ENCODE measurements at places on chromosomes 1 and 21.

DNA sequence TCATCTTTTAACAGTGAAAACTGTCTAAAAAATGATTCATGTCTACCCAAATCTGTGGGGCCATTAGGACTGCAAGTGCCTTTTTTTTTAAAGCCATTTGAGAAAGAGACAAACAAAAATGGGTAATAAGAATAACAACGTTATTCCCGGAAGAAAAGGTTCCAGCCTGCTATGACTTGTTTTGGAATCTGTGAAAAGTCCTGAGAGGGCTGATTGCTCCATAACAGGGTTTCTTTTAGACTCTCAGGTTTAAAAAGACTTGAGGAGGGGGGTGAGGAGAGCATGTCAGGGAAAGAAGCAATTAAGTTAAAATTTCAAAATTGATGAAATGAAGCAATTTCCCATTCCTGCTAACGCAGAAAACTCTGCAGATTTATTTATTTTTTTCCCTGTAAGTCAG lies 56.4 kb downstream of the CACHD1 start:
- no peak for DNase-seq

DNA sequence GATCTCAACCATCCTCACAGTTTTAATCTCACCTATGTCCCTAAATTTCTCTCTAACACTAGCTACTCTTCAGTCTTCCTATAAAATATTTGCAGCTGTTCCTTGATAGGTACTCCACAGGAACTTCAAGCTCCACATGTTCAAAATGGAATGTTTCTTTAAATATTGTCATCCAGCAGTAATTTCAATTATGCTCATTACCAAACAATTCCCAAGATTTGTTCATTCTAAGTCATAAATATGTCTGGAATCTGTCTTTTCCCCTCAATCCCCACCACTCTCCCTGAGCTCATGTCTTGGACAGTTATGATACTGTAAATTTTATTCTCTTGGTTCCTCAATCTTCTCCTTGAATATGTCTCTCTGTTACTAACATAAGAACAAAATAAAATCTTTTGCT lies 214.4 kb downstream of the NRIP1 start:
- DNase-seq = no peak

DNA sequence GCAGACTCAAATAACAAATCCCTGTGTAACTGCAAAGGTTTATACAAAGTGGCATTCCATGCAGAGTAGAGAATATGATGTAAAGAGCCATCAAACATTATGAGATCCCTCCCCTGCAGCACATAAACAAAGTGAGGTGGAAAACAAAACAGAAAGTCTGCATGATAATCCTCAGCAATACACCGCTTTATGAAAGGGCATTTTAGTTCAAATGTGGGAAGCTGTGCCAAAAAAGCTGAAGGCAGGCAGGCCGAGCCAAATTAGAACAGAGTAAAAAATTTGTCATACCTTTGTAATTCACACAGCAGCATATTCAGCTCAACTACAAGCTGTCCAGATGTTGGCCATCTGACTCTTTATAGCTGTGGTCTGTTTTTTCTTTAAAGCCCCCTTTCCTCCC lies 113.5 kb downstream of the LHX9 start:
- no peak for DNase-seq

DNA sequence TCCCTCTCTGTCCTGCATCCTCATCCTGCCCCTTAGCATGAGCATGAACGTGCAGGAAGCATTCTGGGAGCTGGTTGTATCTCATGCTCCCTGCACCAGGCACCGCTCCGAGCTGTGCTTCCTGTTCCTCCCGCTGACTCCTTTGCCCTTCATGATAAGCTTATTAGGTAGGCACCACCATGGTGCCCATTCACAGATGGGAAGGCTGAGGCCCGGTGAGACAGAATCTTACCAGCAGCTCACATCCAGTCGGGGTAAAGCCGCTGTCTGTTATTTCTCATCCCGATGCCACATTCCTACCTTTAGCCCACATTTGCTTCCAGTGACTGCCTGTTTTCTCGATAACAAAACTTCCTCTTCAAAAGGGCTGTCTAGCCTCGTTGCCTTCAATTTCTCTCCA lies 7.3 kb downstream of the MIIP start:
- no peak for DNase-seq

DNA sequence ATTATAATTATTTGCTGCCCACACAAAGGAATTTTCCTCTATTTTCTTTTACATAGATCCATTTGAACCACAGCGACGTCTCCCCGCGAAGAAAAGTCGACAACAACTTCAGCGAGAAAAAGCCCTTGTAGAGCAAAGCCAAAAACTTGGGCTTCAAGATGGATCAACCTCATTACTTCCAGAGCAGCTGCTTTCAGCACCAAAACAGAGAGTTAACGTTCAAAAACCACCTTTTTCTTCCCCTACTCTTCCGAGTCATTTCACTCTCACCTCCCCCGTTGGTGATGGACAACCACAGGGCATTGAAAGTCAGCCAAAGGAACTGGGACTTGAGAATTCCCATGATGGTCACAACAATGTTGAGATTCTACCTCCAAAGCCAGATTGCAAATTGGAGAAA lies 7.2 kb downstream of the GORAB start:
- DNase-seq = no peak

DNA sequence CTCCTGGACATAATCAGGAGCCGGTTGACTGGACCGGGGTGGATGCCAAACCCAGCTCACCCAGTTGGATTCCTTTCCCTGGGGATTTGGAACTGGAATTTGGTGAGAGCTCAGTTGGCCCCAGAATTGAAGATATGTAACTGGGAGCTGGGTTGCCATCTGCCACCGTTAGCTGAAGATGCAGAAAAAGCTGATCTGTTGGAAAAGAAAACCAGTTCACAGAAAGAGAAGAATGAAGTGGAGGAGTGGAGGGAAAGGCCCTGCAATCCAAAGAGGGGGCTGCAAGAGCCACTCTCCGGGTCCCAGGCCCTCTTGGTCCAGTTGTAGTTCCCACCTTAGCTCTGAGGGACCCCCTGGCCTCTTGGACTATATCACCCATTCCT lies 16.0 kb downstream of the TEX35 start:
- DNase-seq = no peak

- DNase-seq = no peak
Measured at GRCh38 chr1:3880429-3881192, 19.5 kb downstream of the C1orf174 start.

DNA sequence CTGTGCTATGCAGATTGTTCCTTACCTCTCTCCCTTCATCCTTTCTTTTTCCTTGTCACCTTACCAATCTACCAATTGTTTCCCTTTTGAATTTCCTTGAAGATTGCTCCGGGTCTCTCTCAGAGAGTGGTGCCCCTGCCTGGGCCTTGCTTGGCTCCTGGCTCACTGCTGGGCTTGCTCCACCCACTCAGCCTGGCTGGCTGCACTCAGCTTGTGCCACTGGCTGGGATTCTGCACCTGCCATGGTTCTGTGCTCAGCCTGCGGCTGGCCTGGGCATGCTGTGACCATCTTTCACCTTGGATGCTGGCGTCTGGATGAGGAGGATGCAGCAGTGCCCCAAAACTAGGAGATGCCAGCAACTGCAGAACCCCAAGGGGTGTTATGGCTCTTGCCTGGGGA lies 463.9 kb upstream of the CXADR start:
- no peak for DNase-seq

DNA sequence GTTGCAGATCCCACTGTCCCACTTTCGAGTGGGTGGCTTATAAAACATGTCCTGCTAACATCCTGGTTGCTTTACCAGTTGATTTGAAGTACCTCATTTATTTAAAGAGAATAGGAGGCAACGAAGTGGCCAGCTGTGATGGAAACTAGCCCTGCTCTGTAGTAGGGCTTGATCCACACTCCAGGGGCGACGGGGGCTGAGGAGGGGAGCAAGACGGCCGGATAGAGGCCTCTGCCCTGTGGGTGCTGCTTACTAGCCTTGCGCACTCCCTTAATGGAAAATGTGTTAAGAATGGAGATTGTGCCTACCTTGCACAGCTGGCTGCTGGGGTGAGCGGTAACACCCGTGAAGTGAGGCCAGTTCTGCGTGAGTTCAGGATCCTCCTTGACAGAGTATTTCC lies 41.1 kb upstream of the PWP2 start:
- no peak for DNase-seq

DNA sequence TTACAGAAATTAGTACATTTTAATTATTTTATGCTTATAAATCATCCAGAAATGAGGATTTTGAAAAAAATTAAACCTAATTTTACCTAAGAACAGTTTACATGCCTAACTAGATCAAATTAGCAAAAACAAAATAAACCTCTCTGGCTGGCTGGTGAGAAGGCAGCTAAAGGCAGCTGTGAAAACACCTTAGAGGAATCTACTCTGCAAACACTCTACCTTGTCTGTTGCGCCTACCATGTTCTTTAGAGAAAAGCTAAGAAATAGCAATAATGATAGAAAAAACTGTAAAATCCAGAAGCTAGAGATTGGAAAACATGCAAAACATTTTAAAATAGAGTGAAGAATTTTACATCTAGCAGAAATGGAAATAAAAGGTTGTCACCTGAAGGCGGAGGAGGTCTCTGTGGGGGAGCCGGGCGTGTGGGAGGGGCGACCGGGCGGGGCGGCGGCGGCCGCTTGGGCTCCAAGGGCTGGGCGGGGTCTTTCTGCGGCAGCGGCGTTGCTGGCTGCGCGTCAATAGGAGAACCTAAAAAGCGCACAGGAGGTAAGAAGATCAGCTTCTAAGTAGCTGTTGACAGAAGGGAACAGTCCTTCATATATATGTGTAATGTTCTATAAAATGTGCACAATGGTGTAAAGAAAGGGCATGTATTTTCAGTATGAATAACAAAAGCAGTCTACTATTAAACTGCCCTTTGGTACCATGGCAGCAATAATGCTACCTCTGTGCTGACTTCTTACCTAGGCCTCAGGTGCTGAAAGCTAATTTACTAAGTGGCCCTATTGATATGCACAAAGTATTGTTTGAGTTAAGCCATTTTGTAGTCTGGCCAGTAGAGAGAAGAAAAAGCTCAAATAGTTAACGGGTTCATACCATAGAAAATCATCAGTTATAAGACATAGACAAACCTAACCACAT lies 33.3 kb upstream of the CFAP298 start:
- no peak for DNase-seq

- no peak for DNase-seq
Measured at GRCh38 chr1:160707236-160708064, 4.2 kb downstream of the CD48 start.

DNA sequence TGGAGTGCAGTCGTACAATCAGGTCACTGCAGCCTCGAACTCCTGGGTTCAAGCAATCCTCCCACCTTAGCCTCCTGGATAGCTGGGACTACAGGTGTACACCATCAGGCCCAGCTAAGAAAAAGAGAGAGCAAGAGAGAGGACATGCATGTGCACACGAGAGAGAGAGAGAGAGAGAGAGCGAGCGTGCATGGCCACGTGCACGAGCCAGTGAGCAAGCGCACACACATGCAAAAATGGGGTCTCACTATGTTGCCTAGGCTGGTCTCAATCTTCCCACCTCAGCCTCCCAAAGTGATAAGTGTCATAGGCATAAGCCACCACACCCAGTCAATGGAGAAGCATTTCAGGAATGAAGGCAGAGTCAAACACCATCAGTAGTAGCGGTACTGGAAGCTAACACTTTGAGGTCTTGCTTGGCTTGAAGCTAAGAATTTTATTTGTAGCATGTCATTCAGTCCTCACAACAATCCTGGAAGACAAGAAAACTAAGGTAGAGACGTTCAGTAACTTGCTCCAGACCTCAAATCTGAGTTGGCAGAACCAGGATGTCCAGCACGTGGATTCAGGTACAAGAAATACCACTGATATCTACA lies 14.5 kb downstream of the GNB1 start:
- no peak for DNase-seq

DNA sequence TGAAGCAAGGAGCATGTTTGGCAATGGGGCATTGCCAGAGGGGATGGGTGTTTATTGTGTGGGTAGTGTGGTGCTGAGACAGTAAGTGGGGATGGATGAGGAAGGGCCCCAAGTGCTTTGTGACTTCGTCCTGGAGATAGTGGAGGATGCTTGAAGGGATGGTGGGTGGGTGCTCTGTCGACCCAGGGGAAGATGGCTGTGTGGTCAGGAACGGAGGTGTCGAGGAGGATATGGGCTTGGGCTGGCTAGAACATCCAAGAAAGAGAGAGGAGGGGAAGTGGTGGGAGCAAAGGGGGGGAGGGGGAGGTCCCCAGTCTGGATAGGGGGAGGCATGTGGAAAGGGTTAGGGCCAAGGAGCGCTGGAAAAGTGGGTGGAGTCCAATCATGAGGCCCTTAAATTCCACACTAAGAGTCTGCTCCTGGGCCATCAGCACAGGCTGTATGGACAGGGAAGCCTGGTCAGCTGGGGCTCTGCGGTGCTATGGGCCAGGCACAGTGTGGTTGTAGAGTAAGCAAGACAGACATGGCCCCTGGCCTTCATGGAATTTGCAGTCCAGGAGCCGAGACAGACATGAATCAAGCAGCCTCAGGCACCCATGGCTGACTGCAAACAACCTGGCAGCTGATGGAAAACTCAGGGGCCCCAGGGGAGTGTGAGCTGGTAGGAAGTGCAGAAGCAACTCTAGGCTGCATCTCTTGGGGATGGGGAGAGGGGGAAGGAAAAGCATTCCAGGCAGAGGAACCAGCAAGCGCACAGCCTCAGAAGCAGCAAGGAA lies 36.3 kb downstream of the EDN2 start:
- no peak for DNase-seq

DNA sequence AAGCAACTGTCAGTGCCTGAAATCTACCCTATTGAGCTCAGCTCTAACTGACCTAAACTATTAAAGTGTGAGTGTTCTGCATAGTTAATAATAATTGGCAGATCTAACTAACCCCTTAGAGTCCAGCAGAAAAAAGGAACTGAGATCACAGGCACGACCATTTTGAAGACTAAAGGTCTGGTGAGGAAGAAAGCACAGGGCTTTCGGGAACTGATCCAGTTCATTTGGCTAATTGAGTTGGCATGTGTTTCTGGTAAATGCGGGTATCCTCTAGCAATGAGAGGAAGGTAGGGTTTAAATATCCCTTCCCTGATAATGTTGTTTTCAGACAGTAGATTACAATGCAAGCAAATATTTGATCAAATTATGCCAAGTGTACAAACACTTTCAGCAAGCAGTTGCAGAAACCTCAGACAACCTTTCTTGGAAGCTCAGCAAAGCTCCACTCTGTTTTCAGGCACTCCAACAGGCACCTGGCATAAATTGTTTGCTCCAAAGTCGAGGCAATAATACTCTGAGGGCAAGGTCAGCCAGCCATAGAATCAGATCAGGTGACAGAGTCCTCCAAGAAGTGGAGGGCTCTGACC lies 100.8 kb downstream of the KCNK1 start:
- no peak for DNase-seq

DNA sequence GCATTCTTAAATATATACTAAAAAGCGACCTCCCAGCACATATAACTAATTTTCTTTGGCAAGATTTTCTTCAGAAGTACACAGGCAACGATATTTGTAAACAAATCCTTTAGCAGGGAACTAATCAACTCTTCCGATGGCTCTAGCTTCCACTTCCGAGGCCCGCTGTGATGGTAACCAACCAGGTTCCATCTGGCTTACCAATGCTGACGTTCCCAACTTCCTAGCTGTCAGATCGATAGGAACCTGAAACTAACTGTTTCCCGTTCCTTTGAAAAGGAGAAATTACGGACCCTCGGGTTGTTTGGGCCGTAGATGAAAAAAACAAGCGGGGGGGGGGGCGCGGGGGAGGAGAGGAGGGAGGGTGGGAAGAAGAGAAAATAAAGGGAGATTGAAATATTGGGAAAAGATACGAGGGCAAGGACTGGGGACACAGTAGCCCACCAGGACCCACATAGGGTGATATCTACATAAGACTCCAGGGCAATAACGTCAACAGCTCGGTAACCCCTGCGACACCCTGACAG lies 513 bp downstream of the GTF2B start:
- DNase-seq = no peak

Data from H54 (cell line).